Stimulated activated CD8-positive, alpha-beta memory T cell treated with anti-CD3 and anti-CD28 coated beads, Interleukin-15, amount 100 ng/mL, for 1 hour (primary cell): ENCODE measurements at places on chromosomes 3 and 15.

DNA sequence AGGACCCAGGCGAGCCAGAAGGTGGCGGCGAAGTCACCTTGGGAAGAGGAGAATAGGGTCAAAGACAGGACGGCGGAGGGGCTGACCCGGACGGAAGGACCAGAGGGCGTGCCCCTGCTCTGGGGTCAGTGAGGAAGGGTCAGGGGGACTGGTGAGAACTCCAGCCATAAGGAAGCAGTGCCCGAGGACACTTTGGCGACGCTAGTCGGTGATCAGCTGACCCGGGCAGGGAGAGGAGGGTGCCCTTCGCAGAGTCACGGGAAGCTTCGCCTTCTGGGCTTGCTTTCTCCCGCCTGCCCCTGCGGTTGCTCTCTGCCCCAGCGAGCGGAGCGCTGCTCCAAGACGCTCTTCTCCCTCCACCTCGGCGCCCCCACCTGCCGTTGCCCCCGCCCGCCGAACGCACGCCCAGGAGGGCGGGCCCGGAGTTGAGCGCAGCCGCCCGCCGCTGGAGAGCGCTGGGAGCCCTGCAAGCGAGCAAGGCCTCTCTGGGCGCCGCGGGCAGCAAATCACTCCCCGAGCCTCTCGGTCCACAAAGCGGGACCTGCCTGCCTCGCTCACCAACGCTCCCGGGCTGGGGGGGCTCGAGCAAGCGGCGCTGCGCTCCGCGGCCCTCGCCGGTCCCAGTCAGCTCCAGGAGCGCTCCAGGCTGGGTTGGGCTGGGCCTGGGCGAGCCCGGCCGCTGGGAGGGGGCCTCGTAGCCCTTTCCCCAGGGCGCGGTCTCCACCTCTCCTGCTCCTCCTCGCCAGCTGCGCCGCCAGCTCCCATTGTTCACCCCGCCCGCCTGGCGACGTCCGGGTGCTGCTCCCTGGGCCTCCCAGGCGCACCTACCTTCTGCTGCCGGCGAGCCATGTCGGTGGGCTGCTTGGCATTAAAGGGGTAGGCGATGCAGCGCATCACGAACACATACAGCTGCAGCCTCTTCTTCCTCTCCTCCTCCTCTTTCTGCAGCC is 1.2 kb downstream of the CADPS start:
- no peak for DNase-seq

DNA sequence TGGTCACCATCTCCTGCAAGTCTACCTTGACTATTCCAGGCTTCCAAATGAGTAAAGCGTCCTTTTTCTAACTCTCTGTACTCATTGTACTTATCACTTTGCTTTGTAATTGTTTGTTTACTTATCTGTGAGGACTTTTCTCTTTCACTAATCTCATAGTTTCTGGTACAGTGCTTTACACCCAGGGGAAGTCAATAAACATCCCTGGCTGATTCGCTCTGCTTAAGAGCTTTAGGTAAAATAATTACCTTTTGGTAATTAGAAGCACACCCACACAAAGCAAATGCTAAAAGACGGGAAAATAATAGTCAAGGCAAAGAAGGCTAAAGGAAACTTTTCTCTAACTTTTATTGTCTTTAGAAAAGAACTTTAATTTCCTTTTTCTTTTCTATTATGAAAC is 466.9 kb upstream of the ROBO1 start:
- no peak for DNase-seq

- no peak for DNase-seq
Observed at GRCh38 chr3:184514171-184514490, 47.5 kb upstream of the EPHB3 start.

DNA sequence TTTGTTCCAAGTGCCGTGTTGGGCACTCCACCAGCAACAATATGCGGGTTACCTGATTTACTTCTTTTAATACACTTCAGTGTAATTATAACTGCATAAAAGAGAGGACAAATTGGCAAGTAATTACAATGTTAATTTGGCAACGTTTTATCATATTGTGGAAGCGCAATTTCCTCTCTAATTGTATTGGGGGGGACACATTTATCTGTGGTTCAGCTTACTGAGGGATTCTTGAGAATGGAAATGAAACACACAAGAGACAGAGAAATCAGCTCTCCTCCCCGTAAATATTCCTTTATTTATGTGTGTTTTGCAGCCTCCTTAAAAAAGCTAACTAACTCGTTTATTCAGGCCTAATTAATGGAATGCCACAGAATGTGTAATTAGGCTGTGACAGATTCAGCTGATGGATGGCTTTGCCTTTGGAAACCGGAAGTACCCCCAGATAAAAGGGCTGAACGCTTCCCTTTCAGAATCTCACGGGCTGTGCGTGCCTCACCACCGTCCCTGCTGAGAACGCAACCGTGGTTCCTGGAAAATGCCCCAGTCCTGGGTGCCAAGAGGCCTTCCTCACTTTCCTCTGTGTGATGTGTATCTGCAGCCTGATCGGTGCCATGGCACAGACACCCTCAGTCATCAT is 247.1 kb upstream of the ST8SIA2 start:
- DNase-seq: no peak

DNA sequence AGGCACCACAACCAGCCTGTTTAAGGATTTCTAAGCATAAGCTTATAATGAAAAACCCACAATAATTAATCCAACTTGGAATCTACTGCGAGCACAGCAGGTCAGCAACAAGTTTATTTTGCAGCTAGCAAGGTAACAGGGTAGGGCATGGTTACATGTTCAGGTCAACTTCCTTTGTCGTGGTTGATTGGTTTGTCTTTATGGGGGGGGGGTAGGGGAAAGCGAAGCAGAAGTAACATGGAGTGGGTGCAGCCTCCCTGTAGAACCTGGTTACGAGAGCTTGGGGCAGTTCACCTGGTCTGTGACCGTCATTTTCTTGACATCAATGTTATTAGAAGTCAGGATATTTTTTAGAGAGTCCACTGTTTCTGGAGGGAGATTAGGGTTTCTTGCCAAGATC is 15.1 kb downstream of the APOD start:
- no peak for DNase-seq

- no peak for DNase-seq
Observed at GRCh38 chr3:152175528-152175889, 93.2 kb upstream of the MBNL1 start.

DNA sequence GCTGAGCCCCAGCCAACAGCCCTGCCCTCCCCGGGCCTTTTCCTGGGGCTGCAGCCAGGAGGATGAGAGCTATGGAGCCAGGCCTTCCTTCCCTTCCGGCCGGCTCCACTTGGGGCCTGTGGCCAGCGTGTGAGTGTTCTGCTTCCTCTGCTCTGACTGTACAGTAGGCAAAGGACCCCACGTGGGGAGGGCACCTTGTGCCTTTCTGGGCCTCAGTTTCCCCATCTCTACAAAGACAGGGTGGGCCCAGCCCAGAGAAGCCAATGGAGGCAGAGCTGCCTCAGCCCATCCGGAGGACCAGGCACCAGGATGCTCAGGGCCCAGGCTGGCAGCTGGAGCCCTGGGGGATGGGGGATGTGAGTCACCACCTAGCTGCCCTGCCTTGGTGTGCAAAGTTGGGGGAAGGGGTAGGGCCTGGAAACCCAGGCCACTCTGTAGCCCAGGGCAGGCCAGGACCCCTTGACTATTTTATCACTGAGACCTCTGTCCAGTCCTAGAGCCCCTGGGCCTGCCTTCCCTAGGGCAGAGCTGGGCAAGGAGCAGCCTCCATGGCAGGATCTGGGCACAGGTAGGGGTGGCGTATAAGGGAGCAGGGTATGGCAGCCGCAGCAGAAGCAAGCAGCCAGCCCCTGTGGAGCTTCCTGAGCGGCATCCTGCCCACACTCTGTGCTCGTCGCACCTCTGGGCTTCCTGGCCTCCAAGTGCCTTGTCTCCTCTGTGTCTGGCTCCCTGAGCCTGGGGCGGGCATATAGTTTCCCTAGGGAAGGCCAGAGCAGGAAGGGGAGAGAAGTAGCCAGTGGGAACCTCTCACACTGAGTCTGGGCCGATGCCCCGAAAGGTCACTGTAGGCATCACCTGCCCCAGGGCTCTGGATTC is 1.8 kb downstream of the PSTPIP1 start:
- no peak for DNase-seq

DNA sequence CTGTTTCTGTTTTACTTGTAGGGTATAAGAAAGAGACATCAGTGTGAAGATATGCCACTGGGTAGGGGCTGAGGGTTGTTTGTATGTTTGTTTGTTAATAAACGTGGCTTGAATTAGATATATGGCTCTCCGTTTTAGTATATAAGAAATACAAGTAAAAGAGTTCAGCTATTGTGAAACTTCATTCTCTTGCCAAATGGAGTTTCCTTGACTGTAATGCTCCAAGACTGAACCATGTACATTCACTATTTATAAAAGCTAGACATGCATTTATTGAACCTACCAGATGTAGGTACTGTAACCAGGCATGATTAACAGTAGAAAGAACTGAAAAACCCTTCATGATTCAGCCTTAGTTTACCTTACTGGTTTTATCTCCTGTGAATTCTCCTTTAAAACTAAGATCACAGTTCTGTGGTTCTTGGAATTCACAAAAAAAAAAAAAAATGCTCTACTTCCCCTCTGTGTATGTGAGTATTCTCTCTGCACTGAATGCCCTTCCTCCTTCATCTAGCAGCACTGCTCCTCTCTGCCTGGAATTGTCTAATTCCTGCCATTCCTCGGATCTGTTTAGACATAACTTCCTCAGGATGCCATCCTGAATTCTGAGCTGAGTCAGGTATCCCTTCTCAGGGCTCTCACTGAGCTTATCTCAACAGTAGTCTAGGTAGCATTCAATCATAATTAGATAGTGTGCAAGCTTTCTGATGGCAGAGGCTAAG is 504.4 kb downstream of the FHIT start:
- DNase-seq: no peak

- DNase-seq: no peak
Observed at GRCh38 chr3:30297112-30297511, 309.3 kb upstream of the TGFBR2 start.

DNA sequence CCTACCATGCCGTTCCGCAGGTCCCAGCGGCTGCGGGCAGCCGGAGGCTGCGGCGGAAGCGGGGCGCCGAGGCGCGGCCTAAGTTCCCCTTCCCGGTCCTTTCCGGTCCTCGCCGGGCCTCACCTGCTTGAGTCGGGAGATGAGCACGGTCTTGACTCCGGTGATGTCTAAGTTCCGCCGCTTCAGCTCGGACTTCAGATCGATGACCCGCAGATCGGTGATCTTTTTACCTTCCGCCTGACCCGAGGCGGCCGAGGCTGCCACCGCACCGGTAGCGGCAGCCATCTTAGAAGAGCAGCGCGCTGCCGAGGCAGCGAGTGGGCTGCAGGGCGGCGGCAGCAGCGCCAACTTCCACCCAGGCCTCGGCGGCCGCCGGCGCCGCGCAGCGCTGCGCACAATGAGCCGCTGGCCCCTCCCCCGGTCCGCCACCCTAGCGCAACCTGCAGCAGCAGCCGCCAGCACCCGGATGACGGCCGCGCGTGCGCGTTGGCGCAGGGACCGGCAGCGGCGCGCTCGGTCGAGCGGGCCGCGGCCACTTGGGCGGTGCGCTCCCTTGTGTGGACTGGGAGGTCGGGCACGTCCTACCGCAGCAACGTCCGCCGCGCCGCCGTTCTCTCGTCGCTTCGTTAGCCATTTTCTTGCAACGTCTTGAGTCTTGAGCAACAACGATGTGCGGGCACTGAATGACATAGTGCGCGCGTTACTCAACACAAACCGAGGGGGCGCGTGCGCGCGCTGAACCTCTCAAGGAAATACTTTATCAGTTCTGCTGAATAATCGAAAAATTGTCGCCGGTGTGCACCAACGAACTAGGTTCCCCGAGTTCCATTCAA is at the start of gene SLTM:
Gene SLTM, minus strand, starts transcription at position 399 of the 833 bp plus-strand sequence. Its CDS starts 114 bp downstream, at position 285.
- DNase-seq: peak; percentile 76

DNA sequence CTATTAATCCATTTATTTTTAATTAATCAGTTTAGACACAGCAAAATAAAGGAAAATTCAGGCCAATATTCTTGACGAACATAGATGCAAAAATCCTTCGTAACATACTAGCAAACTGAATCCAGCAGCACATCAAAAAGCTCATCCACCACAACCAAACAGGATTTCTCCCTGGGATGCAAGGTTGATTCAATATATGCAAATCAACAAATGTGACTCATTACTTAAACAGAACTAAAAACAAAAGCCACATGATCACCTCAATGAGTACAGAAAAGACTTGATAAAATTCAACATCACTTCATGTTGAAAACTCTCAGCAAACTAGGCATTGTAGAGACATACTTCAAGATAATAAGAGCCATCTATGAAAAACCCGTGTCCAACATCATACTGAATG is 364.1 kb upstream of the THBS1 start:
- no peak for DNase-seq

- DNase-seq: no peak
Observed at GRCh38 chr3:128214056-128214455, 60.8 kb downstream of the EEFSEC start.

DNA sequence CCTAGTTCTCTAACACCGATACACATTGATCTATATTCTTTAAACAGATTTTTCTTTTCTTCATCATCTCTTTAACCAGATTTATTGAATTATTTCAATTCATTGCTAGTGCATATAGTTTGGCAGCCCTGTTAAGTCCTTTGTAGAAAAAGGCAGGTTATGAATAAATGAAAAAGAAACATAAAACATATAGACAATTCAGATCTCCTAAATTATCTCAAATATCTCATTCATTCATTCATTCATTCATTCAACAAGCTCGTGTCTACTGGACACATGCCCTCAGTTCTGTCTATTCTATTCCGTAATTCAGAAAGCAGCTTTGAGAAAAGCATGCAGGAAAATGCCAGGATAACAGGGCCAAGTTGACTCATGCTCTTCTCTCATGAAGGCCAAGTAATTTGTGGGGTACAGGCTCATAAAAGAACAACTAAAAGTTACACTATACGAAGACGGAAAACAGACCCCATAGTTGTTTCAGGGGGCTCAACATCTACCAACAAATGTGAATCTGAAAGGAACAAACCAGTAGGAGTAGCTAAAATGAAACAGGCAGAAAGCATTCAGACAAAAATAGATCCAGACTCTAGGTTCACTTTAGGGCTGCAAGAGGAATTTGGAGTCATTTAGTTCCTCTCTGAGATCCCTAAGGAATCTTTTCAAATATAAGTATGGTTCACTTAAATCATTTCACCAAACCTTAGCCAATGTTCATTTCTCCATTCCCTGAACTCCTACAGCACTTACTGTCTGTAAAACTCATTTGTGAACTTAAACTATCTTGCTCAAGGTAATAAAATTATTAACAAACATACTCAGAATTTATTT is 7.5 kb downstream of the ZNF148 start:
- no peak for DNase-seq

GRCh38 chr15:28260722-28261121 is 61.3 kb downstream of the HERC2 start:
- DNase-seq: no peak

- no peak for DNase-seq
Observed at GRCh38 chr15:36472672-36473071, 106.8 kb upstream of the CDIN1 start.

- DNase-seq: no peak
Observed at GRCh38 chr3:195230244-195230643, 40.7 kb downstream of the XXYLT1 start.

- no peak for DNase-seq
Observed at GRCh38 chr15:39684233-39684632, 98.4 kb downstream of the FSIP1 start.

DNA sequence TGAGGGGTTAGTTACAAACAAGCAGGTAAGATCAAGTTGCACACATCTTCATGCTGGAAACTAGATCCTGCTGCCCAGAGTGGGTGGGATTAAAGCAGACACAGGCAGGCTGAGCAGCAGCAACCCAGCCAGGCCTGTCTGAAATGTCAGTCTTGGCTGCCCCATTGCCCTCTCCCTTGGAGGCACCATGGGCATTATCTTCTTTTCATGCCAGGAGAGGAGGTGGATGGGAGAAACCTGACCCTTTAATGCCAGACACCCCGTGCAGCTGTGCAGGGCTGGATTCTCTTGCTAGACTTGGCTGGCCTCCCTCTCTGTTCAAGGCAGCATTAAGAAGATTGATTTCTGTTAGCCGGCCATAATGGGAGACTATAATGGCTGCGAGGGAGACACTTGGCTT is 23.0 kb upstream of the EPHB1 start:
- DNase-seq: no peak

GRCh38 chr3:195817578-195818135 is 5.9 kb upstream of the MUC4 start:
- no peak for DNase-seq
